ENCODE measurements at places on chromosomes 5 and 9.

GRCh38 chr5:56161439-56161823 is 71.7 kb downstream of the ANKRD55 start:
- no peak for DNase-seq

GRCh38 chr5:59874675-59875074 is 18.9 kb downstream of the PDE4D start:
- DNase-seq = no peak

- DNase-seq = peak; percentile 92
Measured at GRCh38 chr5:115461506-115462290, 82.9 kb downstream of the FEM1C start.

- DNase-seq = no peak
Measured at GRCh38 chr9:99663856-99664255, 157.8 kb upstream of the NR4A3 start.

GRCh38 chr5:142235050-142235797 is 89.6 kb downstream of the SPRY4 start:
- DNase-seq = peak; percentile 31

All from myocyte (in vitro differentiated cells).